Kidney capillary endothelial cell (primary cell): ENCODE measurements at places on chromosomes 11 and 22.

- DNase-seq = no peak
Observed at GRCh38 chr11:113668255-113668654, 37.9 kb downstream of the TMPRSS5 start.

GRCh38 chr11:62546244-62546928, at the start of gene AHNAK:
Gene AHNAK, minus strand, starts transcription at chr11:62546806. Its CDS starts 10,708 bp downstream, at chr11:62536098.
- no peak for DNase-seq

- DNase-seq = no peak
Observed at GRCh38 chr22:41963453-41964111, 5.7 kb upstream of the SEPTIN3 start.

- DNase-seq = no peak
Observed at GRCh38 chr11:62124186-62125113, 639 bp downstream of the INCENP start.

DNA sequence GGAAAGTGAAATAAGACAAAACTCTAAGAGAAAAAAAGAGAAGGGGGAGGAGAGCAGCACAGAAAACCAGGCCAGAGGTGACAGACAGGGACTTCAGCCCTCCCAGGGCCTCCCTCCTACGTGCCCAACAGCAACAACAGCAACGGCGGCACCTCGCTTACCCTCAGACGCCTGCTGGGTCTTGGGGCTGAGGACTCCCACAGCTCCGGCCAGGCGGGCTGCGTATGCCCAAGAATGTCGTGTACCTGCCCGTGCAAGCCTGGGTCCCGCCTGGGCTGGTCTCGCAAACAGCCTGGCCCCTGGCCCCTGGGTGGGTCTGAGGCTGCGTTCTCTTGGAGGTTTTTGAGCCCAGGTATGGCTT, 30.5 kb downstream of the ARAP1 start:
- DNase-seq = no peak

GRCh38 chr11:47248304-47248663, 330 bp downstream of the ACP2 start:
- no peak for DNase-seq

DNA sequence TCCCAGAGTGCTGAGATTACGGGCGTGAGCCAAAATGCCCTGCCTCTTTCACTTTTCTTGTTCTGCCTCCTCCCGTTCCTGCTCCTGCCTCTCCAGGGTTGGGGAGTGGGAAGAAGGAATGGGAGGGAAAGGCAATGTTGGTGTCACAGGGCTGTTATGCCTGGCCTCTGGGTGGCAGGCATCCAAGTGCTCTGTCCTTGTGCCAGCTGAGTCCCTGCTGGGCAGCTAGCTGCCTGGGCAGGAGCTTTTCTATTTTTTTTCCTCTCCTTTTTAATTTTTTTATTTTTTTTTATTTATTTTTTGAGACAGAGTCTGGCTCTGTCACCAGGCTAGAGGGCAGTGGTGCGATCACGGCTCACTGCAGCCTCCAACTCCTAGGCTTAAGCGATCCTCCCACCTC, 4.1 kb upstream of the SAC3D1 start:
- DNase-seq = no peak

DNA sequence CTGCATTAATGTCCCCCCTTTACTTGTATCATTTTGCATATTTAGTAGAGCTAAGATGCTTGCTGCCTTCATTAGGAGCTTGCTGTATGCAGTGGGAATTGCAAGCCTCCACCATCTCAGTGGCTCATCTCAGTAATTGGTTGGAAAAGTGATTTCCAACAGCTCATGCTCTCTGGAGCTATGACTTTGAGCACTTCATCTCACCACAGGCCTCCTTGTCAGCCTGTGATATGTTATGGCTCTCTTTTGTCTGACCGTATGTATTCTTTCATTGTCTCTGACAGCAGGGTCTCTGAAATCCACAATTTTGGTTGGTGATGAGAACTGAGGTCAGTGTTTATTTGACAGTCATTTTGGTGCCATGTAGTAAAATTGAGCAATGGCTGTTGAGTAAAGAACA, 345.1 kb downstream of the FAT3 start:
- DNase-seq = no peak

DNA sequence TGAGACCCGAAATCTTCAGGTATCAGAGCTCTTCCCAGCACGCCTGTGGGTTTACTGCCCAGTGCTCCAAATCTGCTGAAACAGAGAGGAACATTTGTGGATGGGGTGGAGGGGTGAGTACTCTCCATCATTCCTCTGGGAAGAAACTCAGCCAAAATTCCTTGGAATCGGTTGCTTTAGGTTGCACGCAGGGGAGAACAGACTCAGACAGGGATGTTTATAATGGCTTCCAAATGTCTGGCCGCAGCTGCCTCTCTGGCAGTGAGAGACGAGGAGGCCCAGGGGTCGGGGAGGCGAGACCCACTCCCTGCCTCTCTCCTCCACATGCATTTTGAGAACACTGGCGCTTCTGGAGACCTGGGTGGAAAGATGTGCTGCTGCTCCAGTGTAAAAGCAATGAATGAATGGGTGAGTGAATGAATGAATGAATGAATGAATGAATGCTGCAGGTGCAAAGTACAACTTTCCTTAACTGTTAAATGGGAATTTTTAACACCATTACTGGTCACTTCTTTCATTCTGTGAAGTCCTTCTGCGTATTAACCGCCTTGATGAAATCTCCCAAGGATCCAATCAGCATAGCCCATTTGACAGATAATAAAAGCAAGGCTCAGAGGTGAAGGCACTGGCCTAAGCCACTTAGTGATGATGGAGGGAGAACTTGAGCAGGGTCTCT, 437.4 kb downstream of the MIAT start:
- DNase-seq = no peak
